Aorta (tissue), 5 donors: ENCODE measurements at places on chromosomes 3 and 15. TPM values are rescaled to one million over a fixed set of nuclear protein-coding genes. Genes with fewer than 3 reads are reported as not detected.

Gene CCDC71
- 11.8 TPM for polyA plus RNA-seq

Gene KCNH8
- 0.13 TPM for polyA plus RNA-seq

DNA sequence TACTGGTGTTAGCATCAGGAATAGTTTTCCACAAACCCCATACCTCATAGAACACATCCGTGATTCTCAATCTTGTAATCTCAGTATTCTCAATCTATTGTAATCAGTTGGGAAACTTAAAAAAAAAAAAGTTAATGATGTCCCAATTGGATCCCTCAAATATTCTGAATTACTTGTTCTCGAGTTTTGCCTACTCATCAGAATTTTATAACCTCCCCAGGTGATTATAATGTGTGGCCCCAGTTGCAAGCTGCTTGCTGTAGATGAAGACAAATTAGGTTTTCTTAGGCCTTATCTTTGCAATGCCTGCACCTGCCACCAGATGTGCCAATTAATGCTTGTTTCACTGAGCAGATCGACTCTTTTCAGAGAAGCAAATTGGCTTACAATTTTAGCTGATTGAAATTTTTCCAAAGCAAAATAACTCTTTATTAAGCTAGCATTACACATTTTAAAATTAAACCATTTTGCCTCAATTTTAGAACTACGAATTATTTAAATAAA is 19.0 kb upstream of the DIPK2A start:
- no peak for DNase-seq

DNA sequence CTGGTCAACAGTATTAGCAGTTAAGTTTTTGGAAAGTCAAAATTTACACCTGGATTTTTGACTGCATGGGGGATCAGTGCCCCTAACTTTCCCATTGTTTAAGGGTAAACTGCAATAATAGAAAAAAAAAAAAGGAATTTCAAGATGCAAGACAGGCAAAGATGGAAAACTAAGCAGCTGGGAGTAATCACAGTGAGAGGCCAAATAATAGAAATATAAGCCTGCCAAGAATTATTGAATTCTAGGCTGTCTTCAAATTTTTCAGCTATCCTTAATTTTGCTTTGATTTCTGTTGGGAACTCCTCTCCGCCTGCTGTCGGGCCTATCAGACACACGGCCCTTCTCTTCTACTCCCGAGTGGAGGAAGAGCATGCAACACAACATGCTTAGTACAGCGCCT is 215.5 kb upstream of the LMCD1 start:
- DNase-seq, result no peak

- DNase-seq, result no peak
Measured at GRCh38 chr3:196800742-196801434, 61.2 kb downstream of the PAK2 start.

- DNase-seq, result no peak
Measured at GRCh38 chr15:88838667-88839066, 35.4 kb downstream of the ACAN start.

GRCh38 chr15:62099094-62099601 is 32.4 kb downstream of the C2CD4A start:
- DNase-seq, result no peak

DNA sequence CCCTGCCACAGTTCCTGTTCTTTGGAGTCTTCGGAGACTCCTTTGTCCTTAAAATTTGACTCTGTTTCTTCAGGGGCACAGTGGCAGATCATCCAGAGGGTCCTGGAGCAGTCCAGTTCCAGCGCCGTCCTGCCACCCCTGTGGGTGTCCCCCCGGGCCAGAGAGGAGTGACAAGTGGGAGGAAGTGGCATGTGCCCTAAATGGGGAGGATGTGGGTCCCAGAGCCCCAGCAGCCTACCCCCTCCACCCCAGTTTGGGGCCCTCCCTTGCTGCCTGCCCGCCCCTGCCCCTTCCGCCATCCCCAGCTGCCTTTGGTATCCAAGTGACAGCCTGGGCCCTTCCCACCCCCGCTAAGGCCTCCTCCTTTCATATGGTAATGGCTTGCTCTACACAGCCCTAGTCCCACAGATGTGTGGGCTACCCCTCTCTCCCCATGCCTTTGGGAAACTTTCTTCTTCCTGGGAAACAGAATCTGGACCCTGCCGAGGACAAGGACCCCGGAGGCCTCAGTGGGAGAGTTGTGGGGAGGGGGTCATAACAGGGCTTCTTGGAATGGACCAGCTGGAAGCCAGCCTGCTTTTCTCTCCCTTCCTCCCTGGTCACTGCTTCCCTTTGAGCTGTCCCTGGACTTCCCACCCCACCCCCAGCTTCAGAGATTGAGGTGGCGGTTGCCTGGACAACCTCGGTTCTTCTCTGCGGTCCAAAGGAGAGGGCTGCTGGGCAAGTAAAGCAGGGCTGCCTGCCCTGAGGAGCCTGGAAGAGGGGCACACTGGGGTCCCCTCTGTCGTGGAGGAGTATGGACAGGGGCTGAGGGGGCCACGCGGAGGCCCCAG is 43.2 kb downstream of the KLHL25 start:
- peak; percentile 70 for DNase-seq

DNA sequence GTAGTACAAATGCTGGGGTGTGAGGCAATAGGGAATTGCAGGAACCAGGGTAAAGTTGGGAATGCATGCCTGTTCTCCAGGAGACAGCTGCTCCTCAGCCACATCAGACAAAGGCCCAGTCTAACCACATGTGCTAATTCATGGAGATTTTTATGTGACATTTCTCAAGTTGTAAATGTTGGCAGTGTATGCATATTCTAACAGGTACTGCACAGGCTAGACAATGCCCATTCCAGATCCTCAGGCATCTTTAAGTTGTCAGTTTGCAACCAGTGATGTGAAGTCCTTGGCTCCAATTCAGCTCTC is 84.9 kb downstream of the EEFSEC start:
- DNase-seq, result no peak

GRCh38 chr15:64599716-64600115 is 139.3 kb downstream of the ZNF609 start:
- no peak for DNase-seq

DNA sequence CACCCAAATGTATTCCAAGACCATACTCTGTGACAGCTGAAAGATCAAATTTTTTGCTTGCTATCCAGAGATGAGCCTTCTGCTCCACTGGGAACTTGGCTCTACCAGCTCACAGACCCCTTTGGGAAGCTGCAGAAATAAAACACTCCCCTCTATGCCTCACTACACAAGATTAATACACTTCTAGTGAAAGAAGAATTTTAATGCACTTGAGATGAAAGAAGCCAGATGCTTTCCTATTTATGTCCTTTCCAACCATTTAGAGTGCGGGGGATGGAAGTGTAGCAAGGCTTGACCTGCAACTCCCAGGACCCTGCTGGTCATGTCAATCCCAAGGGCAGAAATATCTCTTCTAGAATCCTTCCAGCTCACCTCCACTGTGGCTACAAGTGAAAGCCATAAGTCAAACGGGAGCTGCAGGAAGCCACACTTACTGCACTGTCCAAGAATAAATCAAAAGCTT is 34.7 kb downstream of the ANXA2 start:
- DNase-seq, result no peak
